ENCODE measurements at places on chromosomes 1 and 21.

DNA sequence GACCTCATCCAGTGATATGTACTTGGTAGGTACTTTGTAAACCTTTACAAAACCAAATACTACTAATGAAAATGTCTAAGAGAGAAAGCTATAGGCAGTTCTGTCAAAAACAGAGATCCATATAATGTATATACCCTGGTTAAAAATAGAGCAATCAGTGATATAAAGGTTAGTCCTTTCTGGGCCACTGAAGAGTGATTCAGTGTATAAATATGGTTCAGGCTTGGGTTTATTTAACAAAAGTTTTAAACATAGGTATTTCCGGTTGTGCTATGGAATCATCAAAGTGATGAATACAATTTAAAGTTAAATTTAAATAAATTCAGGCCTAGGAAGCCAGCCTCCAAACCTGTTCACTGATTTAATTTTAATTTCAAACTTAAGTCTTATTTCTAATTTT is 108.4 kb upstream of the DMRTA2 start:
- no peak for DNase-seq

DNA sequence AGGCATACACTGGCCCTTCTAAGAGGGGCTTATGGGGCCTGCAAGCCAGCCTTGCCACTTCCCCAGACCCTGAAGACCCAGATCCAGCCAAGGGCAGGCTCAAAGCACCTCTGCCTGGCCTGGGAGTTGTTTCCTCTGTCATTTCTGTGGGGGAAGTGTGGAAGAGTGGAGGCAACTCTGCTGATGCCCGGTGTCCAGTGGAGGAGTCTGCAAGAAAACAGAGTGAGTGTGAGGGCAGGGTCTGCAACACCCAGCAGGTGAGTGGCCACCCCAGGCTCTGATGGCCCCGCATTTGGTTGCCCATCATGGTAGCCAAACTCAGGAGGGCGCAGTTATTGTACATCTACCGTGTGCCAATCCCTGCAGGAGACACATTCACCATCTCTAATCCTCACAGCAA is 8.4 kb downstream of the CLEC20A start:
- DNase-seq: no peak

DNA sequence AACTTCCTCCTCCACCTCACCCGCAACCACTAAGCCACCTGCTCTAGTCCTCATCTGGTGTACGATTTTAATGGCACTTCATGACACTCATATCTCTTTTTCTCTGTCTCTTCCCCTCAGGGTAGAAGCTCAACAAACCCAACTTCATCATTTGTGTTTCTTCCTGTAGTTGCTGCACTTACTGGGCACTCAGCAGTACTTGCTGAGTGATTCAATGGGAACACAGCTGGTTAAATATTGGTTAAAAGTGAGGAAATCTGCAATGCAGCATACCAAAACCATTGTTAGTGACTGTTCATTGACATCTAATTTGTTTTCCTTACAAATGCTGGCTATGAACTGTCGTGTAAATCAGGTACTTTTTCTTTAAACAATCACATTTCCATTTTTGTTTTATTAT is 541.1 kb upstream of the PRMT6 start:
- no peak for DNase-seq

GRCh38 chr21:38054334-38054733 is 138.1 kb upstream of the KCNJ6 start:
- no peak for DNase-seq

DNA sequence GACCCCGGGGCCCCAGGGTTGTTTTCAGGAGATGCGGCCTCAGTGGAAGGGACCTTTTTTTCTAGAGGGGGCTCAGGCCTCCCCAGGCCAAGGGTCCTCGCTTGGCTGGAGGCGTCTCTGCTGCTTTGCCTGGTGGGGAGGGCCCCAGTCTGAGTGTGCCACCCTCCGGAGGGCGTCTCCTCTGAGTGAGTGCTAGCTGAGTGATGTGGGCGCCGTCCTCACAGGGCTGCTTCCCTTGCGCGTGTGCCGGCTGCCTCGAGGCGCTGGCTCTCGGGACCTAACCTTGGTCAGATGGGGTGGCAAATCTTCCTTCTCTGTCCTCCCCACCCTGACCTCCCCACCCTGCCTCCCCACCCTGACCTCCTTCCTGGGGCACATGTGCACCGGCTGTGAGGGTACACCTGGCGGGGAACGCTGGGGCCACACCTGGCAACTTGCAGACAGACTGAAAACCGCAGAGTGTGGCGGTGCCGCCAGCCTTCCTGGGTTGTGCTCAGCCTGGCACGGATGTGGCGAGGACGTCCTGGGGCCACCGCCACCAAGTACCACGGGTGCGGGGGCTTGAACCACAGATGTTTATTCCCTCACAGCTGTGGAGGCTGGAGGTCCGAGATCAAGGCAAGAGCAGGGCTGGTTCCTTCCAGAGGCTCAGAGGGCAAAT is 93.0 kb upstream of the TTC34 start:
- DNase-seq: no peak

GRCh38 chr1:111989531-111990025 is at the start of gene KCND3:
KCND3 (minus strand) TSS chr1:111989668.
- DNase-seq: peak; percentile 9

DNA sequence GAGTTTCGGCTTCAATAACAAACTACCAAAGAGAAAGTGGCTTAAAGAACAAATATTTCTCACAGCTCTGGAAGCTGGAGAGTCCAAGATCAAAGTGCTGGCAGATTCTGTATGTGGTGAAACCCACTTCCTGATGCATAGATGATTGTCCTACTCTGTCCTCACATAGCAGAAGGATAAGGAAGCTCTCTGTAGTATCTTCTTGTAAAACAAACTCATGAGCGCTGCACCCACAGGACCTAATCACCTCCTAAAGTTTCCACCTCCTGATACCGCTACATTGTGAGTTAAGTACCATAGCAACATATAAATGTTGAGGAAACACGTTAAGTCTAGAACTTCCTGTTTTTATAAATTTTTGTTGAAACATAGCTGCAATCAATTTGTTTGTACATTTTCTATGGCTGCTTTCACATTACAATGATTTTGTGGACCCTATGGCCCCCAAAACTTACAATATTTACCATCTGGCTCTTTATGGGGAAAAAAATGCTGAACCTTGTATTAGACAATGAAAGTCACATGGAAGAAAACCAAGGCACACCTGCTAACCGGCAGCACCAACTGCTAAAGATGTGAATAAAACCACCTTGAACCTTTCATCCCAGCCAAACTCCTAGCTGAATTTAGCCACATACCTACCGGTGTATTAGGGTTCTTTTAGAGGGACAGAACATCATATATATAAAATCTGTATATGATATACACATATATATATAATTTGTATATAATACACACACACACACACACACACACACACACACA is 1423.4 kb downstream of the NCAM2 start:
- no peak for DNase-seq

GRCh38 chr1:28927266-28927647 is 12.9 kb downstream of the EPB41 start:
- no peak for DNase-seq

DNA sequence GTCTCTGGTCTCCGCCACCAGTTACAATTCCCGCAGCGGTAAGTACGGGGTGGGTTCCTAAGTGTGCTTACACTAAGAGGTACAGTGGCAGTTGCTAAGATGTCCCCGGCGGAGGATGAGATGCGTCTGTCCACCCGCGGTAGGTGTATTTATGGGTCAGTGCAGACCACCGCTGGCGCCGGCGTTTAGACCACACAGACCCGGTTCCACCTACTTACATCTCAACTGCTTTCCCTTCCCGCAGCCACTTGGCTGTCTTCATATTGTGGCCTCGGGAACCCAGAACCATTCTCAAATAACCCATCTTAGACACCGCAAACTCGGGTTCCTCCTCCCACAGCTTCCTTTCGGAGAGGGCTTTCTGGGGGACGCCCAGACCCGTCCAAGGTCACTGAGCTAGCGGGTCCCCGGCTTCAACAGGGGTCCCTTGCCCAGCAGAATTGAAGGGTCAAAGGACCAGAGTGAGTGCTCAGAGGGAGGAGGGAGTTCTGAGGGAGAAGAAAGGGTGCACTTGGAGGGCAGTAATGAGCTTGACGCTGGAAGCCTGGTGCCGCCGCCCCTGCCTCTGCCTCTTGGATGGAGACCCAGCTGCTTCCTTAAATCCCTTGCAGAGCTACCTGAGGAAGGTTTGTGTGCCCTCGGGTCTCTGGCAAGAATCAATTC is 8.6 kb downstream of the NR5A2 start:
- DNase-seq: no peak

- no peak for DNase-seq
Measured at GRCh38 chr1:110048240-110048639, 13.8 kb downstream of the STRIP1 start.

- no peak for DNase-seq
Measured at GRCh38 chr1:62621907-62622306, 24.6 kb downstream of the ANGPTL3 start.

DNA sequence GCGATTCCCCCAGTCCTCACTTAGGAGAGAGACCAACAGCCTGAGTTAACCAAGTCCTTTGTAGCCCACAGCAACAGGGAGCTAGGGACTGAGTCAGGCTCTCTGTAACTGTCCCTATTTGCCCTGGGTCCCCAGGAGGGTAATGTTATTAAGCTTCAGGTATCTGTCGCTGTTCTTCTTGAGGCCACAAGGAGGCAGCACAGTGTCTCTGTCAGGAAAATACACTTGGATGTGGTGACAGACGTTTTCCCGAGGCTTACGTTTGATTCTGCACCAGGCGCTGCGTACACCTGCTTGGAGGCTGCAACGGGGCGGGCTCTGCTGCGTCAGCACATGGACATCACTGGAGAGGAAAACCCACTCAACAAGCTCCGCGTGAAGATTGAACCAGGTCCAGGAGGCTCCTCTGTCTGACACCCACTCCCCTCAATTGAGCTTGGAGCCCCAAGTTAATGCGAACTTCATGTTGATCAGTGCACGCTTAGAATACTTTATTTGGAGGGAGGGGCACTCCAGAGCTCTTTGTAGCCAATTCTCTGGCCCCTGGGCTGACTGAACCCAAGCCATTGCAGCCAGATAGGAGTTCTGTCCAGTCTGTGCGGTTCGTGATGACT is 10.7 kb upstream of the ELF3 start:
- DNase-seq: peak; percentile 12

- DNase-seq: no peak
Measured at GRCh38 chr21:17679002-17679600, 66.4 kb upstream of the BTG3 start.

- DNase-seq: no peak
Measured at GRCh38 chr1:11951901-11952300, 17.4 kb downstream of the PLOD1 start.

GRCh38 chr1:90718411-90719329 is 1.6 kb upstream of the BARHL2 start:
- no peak for DNase-seq

- no peak for DNase-seq
Measured at GRCh38 chr1:223819730-223820514, 25.8 kb downstream of the TP53BP2 start.

GRCh38 chr1:19828546-19828945 is 13.5 kb upstream of the RNF186 start:
- DNase-seq: no peak

DNA sequence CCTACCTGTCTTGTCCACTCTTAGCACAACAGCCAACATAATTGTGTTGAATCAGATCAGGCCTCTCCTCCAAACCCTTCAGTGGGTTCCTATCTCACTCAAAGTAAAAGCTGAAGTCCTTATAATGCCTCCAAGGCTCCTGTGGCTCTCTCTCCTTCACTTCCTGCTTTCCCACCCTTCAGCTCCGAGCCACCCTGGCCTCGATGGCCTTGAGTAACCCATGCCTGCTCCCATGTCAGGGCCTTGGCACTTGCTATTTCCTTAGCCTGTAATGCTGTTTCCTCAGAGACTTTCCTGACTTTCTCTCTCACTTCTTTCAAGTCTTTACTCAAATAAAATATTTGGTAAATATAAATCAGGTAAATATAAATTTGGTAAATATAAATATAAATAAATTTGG is 8.1 kb upstream of the PLEKHM2 start:
- DNase-seq: no peak

GRCh38 chr1:180277476-180278193 is 47.6 kb downstream of the LHX4 start:
- DNase-seq: no peak

- DNase-seq: peak; percentile 78
Measured at GRCh38 chr1:160261556-160261892, 825 bp downstream of the DCAF8 start.

DNA sequence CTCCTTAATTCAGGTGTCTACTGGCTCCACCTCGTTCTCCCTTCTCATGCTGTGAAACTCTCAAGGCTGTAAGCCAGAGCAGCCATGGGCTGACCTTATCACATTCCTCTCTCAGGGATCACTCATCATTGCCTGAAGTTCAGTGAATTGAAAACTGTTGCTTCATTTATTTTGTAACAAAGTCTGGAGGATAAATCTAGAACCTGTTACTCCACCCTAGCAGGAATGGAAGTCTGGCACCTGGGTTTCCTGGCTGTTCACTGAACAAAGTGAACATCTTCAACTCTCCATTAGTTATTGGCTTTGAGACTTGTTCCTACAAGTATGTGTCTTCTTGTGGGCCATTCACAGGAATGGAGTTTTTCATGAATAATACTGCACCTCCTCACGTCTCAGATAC is 584.1 kb downstream of the PTPRU start:
- DNase-seq: no peak

DNA sequence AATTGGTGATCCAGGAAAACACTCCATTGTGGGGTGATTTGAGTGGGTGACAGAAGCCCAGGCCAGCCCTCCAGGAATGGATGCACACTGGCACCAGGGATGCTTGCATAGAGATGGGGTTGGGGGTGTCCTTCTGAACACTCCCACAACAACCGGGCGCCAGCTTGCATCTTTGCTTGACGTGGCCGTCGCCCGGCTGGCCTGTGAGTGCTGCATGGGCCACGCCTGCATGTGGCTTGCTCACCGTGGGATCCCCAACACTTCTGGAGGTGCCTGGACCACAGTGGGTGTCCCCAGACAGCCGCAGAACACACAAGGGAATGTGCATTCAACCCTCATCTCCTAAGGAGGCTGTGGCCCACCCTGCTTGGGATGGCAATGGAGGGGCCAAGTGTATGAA is 55.1 kb downstream of the SIK1 start:
- DNase-seq: no peak

- no peak for DNase-seq
Measured at GRCh38 chr1:205481218-205481617, 23.3 kb upstream of the CDK18 start.

DNA sequence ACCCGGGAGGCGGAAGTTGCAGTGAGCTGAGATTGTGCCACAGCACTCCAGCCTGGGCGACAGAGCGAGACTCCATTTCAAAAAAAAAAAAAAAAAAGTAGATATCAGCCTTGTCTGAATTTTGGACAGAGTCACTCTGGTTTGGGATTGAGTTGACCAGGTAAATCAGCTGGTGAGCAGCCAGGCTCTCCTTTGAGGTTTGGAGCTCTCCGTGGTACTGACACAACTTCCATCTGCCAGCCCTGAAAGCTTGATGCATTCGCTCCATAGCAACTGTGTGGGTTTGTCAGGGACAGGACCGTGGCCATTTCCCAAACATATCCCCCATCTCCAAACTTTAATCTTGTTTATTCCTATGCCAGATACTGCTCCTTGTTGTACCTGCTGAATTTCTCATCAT is 155.2 kb downstream of the DMRTA2 start:
- no peak for DNase-seq

GRCh38 chr1:14682941-14683621 is 84.6 kb downstream of the KAZN start:
- DNase-seq: no peak
